ENCODE measurements at places on chromosomes 6 and 20.

GRCh38 chr20:13718171-13718570 lies 66.5 kb downstream of the ESF1 start:
- no peak for DNase-seq

DNA sequence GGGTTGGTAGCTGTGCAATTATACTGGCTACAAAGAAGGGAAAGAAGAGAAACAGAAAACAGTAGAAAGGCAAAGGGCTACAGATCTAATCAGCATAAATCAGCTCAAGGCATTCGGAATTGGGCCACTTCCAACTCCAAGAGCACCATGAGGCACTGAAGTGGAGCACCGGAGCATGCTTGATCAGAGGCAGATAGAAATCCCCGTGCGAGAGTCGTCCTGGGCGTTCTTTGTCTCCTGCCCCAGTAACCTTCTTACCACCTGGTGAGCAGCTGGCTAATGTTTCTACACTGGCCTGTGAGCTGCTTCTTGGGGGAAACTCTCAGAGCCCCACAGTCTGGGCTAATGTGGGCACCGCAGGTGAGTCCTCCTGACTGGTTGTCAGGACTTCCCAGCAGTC lies 16.7 kb downstream of the NEDD9 start:
- no peak for DNase-seq

DNA sequence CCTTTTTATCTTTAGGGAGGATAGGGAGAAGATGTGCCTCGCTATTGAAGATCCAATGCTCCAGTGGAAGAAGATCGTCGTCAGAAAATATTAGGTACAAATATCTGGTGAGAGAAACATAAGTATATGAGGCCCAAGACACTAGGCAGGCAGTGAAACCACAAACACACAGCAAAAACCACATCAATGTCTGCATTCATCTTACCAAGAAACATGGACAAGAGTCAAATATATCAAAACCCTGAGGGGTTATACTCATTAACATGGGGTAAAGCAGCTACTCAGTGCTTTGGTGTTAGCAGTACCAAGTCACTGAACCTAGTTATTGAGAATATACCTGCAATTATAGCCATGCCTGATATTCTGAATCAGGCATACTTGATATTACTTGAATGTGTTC lies 101.4 kb upstream of the FAM184A start:
- DNase-seq: no peak

- DNase-seq: no peak
Observed at GRCh38 chr20:33444797-33445560, 1.4 kb upstream of the SNTA1 start.

- no peak for DNase-seq
Observed at GRCh38 chr20:13676682-13677081, 38.0 kb upstream of the TASP1 start.

GRCh38 chr6:12148841-12149240 lies 136.7 kb downstream of the HIVEP1 start:
- no peak for DNase-seq

DNA sequence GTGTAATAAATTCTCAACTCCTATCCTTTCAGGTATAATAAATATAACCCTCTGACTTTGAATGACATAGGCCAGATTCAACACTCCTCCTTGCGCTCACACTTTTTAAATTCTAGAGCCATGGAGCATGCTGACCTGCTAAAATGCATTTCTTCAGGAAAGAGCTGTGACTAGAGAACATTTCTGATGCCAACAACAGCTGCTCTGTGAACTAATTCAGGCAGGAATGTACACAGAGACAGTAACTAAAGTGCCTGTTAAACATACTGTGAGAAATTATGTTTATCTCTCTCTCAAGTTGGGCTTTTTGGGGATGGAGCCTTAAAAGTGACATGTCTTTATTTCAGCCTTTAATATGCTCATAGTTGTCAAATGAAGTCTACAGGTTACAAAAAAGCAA lies 8.3 kb downstream of the NHSL1 start:
- DNase-seq: no peak

DNA sequence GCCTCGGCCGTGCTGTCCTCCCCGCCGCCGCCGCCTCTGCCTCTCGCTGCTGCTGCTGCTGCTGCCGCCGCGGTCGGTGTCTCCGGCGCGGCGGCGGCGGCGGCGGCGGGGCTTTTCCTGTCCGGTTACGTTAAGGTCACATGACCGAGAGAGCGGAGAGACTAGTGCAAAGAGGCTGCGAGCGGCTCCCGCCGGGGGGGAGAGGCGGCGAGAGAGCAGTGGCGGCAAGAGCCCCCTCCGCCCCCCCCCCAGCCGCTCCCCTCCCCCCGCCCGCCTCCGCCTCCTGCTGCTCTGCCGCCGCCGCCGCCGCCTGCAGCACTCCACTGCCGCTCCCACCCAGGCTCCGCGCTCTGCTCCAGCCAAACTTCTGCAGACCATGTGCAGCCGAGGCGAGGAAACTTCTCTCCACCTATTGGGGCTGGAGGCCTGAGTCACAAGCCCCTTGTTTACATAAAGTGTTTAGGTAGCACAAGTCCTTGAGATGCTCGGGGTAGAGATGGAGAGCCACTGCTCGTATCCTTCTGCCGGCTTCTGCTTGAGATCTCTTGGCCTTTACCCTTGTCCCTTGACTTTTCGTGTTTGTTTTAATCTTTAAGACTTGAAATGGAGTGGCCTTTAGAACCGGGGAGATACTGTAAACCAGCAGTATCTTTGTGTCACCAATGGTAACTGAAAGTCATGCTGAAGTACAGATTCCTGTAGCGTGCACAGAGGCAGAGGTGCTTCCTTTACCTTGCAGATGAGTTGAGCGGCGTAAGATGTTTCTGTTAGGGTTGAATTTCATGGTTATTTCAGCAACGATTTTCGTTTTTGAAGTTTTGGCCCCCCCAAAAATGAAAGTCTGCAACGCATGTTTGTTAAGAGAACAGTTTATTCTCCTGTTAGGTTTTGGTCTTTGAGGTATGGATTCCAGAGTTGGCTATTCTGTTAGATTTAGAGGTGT lies at the start of gene ZBTB2:
ZBTB2 (minus strand) TSS at position 89 of the 943 bp plus-strand sequence. CDS start 17,922 bp downstream, outside the sequence.
- peak; percentile 44 for DNase-seq

- no peak for DNase-seq
Observed at GRCh38 chr20:17856024-17856564, 112.5 kb downstream of the SNX5 start.

DNA sequence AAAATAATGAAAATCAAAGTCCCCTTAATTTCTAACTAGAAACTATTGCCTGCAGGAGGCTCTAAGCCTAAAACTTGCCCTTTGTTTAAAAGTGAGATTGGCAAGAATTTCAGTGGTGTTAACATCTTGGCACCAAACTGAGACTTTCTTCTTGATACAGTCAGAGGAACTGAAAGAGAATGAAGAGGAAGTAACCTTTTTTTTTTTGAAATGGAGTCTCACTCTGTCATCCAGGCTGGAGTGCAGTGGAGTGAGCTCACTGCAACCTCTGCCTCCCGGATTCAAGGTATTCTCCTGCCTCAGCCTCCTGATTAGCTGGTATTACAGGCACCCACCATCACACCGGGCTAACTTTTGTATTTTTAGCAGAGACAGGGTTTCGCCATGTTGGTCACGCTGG lies 3.6 kb downstream of the DOP1A start:
- no peak for DNase-seq

GRCh38 chr6:30178837-30179236 lies 15.5 kb downstream of the TRIM15 start:
- DNase-seq: no peak

DNA sequence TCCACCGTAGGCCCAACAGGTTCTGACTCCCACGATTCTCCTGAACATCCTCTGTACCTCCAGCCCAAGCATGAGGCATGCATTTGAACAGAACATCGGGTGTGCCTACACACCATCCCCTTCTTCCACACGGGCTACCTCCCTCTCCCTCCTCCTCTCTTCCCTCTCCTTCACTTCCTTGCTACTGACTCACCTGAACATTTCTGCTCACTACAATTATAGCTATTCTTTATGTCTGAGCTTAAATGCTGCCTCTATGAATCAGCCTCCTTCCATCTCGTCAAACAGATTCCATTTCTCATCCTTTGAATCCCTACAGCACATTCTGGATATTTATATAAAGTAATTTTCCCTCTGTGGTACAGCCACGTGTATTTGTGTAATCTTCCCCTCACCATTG lies 71.4 kb upstream of the MYLIP start:
- DNase-seq: no peak

- DNase-seq: no peak
Observed at GRCh38 chr20:50848846-50849673, 54.2 kb downstream of the BCAS4 start.

- no peak for DNase-seq
Observed at GRCh38 chr20:34637245-34638038, 39.5 kb downstream of the PIGU start.

Measured in NCI-H2227 treated with DMSO at 0.1 percent for 48 hours (cell line).